ENCODE measurements at places on chromosomes 12 and 14.

DNA sequence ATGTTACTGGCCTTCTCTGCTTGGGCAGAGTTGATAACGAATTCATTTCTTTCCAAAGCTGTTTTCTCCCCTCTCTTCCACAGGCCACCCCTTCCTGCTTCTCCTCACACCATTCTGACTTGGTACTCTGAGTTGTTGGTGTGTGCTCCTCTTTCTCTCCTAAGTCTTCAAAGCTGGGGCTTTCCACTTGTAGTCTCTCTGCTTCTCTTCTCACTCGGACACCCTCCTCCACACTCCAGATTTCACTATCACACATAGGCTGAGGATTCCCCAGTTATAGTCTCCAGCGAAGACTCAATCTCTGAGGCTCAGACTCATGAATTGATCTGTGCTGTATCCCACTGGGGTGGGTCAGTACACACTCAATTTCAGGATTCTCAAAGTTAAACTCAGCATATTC is 201.0 kb downstream of the SSPN start:
- no peak for DNase-seq

DNA sequence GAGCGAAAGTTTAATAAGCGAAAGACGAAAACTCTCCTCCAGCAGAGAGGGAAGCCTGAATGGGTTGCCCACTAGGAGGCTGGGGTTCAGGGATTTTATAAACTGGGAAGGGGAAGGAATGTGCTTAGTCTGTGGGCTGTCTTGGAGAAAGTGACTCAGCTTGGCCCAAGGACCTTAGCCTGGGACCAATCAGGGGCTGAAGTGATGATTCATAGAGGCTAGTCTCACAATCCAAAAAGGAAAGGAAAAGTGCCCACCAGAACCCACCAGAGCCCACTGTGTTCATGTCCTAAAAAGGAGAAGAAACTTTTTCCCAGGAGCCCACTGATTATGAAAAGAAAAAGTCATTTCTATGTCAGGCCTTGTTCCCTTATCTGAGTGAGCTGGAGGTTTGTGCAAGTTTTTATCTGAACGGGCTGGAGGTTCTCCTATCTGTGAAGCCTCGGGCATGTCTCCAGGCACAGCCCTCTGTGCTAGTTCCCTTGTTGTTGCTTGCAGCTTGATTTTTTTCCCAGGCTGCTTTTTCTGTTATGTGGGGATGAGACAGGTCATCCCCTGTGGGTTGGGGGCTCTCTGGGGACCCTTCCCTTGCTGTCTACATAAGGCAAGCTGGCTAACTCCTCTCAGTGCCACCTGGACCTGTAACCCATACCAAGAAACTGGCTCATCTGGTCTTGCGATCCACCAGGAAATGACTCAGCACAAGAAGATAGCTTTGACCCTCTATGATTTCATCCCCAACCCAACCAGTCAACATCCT is 8.3 kb upstream of the GOLGA5 start:
- DNase-seq: no peak

DNA sequence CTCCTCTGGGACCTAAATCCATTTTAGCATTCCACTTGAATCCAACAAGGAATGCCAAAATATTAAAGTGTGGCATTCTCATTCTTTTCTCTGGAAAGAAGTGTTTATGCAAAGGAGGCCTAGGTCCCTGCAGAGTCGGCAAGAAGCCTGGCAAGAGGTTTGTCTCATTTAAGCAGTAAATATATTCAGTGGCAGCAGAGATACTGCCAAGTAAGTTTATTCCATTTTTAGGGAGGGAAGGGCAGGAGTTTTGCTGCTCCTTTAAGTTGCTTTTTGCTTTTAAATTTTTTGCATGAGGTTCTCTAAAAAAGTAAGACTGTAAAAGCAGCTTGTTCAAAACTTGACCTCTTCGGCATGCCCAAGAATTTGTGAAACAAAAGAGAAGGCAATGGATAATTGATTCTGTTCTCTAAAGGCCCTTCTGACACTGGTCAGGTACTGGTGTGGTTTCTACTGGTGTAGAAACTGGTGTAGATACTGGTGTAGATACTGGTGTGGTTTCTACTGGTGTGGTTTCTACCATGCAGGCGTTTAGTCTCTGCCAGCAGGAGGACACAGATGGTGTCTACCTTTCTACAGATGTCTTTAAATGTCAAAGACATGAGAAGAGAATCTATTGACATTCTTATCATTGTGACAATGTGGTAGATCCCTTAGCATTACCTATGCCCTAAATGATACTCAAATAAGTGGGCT is 107.3 kb downstream of the SAMD4A start:
- no peak for DNase-seq

DNA sequence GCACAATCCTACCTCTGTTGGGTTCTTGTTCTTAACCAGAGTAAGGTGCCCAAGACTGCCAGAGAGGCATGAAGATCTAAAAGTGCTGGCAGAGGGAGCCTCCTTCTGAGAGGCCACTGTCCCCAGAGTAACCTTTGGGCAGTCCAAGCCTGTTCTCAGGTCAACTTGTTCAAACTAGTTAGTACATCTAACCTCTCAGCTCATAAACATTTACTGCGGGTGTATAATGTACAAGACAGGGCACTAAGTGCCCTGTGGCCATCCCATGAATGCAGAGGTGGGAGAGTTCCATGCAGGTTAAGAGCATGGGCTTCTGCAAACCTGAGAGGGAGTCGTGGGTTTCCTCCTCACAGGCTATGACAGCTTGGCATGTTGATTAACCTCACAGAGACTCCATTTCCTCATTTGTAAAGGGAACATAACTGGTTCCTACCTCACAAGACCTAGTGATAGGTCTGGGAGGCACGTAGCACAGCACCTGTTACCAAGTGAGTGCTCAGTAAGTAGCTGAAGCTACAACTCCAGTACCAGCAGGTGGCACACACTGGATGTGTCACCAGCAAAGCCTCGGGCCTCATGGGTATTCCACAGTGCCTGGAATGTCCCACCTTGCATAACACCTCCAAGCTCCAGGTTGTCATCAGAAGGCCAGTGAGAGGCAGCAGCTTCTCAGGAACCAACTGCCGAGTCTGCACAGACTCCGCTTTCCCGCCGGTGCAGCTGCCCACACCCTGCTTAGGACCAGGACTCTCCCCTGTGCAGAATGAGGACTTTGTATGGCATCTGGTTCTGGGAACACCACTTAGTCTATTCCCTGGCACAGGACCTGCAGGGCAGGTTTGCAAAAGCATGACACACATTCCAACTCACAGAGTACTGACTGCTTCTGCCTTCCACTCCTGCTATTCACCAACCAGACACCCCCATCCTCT is 4.4 kb downstream of the VDR start:
- no peak for DNase-seq

DNA sequence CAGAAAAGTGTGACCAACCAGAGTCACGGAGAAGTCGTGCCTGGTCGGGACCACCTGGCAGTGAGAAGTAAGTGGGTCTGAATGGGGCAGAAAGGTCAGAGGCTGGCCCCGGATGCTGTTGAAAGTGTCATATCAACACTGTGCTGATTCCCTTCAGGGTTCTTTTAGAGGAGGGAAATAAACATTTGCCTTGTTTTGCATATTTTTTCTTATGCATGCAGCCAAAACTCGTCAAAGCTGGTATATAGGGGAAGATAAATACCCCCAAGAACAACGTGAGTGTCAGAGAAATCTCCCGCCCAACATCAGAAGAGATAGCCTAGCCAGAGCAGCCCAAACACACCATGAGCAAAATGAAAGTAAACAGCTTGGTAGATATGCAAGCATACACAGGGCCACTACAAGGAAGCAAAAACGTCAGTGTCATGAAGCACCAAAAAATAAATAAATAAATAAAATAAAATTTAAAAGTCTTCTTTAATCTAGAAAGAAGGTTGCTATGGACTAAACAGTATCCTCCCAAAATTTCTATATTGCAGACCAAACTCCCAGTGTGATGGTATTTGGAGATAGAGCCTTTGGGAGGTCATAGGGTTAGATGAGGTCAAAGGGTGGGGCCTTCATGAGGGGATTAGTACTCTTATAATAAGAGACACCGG is 22.1 kb downstream of the EIF5 start:
- no peak for DNase-seq

GRCh38 chr12:57734591-57734990 is 4.0 kb downstream of the AGAP2 start:
- DNase-seq: no peak

GRCh38 chr14:98035396-98035795 is 1236.6 kb downstream of the BCL11B start:
- DNase-seq: no peak

GRCh38 chr12:55816881-55817344 is 611 bp downstream of the SARNP start:
- DNase-seq: no peak

GRCh38 chr12:124677552-124678356 is 110.3 kb upstream of the NCOR2 start:
- DNase-seq: no peak

- no peak for DNase-seq
These were observed 25.3 kb upstream of the TCL1B start for GRCh38 chr14:95660651-95661515.

- no peak for DNase-seq
These were observed 138.2 kb upstream of the LHX5 start for GRCh38 chr12:113609692-113610469.

DNA sequence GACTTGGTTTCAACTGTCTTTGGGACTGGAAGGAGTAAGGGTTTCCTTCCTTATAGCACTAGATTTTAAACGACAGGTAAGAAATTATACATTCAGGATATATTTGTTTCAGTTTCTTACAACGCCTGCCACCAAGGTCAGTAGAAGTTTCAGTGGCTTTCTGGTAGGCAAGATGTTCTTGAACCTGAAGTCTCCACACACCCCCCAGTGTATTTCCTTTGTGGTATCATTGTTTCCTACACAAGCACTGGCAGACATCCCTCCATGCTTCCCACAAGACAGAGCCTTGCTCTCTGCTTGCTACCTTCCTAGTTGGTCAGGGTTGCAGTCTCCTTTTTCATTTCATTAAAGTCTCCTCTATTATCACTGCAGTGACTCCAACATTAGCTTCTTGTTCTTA is 283.1 kb downstream of the FLRT2 start:
- no peak for DNase-seq

GRCh38 chr12:118637767-118638370 is 261.5 kb downstream of the SUDS3 start:
- no peak for DNase-seq

Measured in activated naive CD4-positive, alpha-beta T cell treated with Interleukin-2 at 50 U/mL for 16 hours (primary cell).